ENCODE measurements at places on chromosomes 16 and 17.

DNA sequence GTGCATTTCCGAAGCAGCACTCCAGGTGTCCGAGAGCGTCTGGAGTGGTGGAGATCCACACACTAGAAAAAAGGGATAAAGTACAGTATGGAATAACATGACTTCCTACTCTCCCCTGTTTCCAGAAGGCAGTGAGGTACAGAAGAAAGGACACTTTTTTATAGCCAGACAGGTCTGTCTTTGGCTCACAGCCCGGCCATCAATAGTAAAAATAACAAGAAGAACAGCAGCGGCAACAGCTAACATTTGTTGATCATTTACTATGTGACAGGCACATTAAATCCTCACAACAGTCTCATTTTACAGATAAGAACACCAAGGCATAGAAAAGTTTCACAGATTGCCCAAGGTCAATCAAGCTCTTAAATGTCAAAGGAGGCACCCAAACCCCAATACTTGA is 16.2 kb downstream of the DYNLRB2 start:
- DNase-seq: no peak

- no peak for DNase-seq
These were observed 7.6 kb downstream of the HAGH start for GRCh38 chr16:1818873-1819525.

DNA sequence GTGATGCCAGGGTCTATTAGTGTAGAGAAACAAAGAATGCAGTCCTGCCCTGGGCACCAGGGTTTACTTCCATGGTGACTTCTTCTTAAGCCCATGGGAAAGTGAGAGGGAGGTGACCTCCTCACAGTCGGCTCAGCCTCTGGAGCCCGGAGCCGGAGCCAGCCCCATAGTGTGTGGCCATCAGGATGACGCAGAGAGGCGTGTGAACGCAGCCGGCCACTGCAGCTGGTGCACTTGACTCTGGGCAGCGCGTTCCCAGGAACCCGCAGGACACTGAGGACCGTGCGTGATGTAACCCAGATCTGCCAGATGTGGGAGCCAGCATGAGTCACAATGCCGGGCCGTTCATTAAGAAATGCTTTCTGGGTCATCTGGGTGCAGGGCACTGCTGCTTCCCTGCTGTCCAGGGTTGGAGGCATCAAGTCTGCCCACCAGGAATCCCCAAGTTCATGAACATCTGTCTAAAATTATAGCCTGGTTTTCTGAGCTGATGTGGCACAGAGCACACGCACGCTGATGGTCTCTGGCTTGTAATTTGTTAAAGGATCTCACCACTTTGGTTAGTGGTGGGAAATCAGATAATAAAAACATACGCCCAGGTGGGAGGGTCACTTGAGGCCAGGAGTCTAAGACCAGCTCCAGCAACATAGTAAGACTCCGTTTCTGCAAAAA is 114.1 kb downstream of the PITPNC1 start:
- DNase-seq: no peak

GRCh38 chr16:31386157-31386984 is 6.8 kb upstream of the ITGAD start:
- peak; percentile 40 for DNase-seq

- no peak for DNase-seq
These were observed 20.3 kb downstream of the TNS4 start for GRCh38 chr17:40481106-40481505.

- no peak for DNase-seq
These were observed 1014.2 kb upstream of the CDH8 start for GRCh38 chr16:63050391-63050790.

DNA sequence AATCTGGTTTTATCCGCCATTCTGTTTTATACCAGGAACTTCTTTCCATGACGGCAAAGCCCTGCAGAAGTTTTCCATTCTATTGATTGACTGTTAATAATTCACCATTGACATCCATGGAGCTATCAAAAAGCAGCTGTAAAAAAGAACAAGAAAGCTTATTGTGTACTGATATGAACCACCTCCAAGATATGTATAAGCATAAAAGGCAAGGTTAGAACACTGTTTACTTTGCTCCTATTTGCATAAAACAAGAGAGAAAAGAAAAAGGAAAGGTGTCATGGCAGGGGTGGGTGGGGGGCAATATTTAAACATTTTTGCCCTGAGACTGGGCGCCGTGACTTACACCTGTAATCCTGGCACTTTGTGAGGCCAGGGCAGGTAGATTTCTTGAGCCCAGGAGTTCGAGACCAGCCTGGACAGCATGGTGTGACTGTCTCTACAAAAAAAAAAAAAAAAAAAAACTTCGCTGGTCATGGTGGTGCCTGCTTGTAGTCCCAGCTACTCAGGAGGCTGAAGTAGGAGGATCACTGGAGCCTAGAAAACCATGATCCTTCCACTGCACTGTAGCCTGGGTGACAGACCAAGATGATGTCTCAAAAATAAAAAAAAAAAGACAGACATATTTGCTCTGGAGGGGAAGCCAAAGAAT is 52.5 kb downstream of the TMEM114 start:
- DNase-seq: no peak

GRCh38 chr16:16143038-16143763 is 80.1 kb downstream of the ABCC6 start:
- no peak for DNase-seq

- no peak for DNase-seq
These were observed 20.3 kb downstream of the COX4I1 start for GRCh38 chr16:85819771-85820170.

DNA sequence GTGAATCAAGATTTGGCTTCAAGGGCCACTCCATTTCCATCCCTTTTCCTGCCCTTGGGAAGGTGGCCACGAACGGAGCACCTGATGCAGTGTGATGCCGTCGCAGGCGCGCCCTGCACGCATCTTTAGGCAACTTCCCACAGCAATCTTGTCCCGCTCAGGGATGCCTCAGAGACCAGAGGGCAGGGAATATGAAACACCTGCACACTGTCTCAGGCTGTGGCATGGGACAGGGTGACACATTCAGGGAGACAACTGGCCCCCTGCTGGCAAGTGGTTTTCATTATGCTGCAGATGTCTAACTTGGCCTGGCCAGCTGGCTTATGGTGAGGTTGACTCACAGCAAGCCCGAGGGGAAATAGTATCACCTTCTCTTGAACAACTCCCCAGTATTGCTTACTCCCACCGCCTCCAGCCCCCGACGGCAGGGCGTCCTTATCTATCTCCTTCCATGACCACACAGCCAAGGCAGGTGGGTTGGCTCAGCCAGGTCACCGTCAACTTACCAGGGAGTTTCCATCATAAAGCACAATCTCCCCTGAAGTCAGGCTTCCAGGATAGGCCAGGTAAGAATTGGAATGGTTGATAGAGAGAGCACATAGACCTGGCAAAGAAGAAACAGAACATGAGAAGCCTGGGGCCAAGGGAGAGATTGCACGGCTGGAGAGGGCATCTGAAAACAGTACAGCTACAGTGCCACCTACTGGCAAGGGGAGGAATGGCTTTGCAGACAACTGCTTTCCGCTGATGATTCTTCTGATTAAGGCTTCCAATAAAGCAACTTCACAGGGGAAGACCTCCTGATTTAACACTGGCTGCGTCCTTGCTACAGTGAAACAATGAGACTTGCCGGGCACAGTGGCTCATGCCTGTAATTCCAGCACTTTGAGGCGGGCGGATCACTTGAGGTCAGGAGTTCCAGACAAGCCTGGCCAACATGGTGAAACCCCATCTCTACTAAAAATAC is 21.1 kb downstream of the WIPI1 start:
- DNase-seq: peak; percentile 87

DNA sequence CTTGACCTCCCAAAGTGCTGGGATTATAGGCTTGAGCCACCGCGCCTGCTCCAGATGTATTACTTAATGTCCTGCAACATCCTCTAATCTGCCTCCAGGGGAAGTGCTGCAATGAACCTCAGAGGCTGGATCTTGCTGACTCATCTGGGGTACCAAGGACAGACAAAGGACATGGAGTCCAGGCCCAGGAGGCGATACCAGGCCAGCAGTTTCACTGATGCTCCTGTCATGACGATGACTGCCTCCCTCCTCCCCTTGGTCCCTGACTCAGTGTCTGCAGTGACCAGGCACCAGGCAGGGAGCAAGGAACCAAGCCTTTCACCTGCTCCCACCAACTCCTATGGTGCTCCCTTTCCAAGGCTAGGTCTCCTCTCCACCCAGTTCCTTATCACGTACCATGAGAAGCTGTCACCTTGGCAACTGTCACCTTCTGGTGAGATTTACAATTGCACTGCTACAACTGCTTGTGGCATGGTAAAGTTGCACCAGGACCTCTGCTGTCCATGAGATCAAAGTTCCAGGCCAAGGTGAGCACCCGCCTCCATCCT is 21.6 kb upstream of the PHOSPHO1 start:
- DNase-seq: no peak

GRCh38 chr17:30821871-30822723 is 2.4 kb downstream of the CRLF3 start:
- peak; percentile 29 for DNase-seq

GRCh38 chr16:65666132-65666941 is 544.5 kb upstream of the CDH11 start:
- DNase-seq: no peak

- no peak for DNase-seq
These were observed 202.4 kb downstream of the AXIN2 start for GRCh38 chr17:65359016-65359415.

GRCh38 chr17:75173526-75173925 is 9.2 kb downstream of the SUMO2 start:
- no peak for DNase-seq

GRCh38 chr17:12983991-12984884 is 33.6 kb downstream of the ELAC2 start:
- no peak for DNase-seq

GRCh38 chr16:67767953-67768352 is 38.4 kb downstream of the RANBP10 start:
- no peak for DNase-seq

- DNase-seq: no peak
These were observed 56.0 kb upstream of the NACA2 start for GRCh38 chr17:61647047-61647446.

- no peak for DNase-seq
These were observed 7.7 kb downstream of the AKAP1 start for GRCh38 chr17:57092779-57093178.

- DNase-seq: no peak
These were observed 89.5 kb downstream of the CDH11 start for GRCh38 chr16:65032387-65032786.

GRCh38 chr17:42898147-42898811 is 2.3 kb upstream of the G6PC1 start:
- no peak for DNase-seq

- DNase-seq: no peak
These were observed 23.1 kb downstream of the SPACA3 start for GRCh38 chr17:33014751-33015150.

- no peak for DNase-seq
These were observed 195.9 kb upstream of the C17orf78 start for GRCh38 chr17:37179893-37180292.

DNA sequence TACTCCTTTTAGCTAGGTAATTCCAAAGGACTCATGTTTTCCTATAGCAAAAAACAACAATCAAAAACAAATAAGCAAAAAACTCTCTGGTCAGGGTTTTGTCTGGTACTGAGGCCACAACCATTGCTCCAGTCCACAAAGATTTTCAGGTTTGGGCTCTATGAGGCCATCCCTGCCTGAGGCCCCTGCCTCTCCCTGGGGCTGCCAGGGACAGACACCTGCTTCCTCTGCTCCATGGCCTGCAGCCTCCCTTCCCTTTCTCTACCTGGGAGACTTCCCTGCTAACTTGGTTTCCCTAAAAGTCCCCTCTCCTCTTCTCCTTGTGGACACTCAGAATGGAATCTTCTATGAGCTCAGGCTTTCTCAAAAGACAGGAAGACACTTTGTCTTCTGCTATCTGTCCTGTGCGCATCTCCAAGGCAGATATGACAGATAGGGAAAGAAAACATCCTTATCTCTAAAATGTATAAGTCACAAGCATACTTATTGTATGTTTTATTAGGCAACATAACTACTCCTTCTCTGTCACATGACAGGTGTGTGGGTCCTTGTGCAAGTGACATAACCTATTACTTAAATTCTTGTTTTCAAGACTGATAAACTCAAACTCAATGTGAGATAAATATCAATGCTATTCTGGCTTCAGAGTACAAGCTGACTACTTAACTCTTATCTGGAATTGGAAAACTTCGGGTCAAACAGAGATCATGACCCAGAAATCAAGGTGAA is 1.2 kb upstream of the ZDHHC1 start:
- no peak for DNase-seq

GRCh38 chr17:72419866-72420774 is 299.3 kb downstream of the SOX9 start:
- no peak for DNase-seq

DNA sequence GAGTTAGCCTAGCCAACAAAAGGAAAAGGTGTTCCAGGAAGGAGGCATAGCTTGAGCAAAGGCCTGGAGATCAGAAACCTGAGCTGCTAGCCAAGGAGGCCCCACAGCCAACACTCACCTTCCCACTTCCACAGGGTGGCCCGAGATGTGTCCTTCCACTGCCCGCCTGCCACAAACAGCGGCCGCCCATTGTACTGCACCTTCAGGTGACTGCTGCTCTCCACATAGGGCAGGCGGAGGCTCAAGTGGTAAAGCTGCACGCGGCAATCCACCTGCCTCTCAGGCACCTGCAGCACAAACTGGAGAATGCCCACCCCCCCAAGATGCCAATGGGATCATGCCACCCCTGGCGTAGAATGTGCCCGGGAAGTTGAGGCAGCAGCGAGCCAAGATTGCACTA is 111.5 kb downstream of the RMI2 start:
- DNase-seq: no peak

DNA sequence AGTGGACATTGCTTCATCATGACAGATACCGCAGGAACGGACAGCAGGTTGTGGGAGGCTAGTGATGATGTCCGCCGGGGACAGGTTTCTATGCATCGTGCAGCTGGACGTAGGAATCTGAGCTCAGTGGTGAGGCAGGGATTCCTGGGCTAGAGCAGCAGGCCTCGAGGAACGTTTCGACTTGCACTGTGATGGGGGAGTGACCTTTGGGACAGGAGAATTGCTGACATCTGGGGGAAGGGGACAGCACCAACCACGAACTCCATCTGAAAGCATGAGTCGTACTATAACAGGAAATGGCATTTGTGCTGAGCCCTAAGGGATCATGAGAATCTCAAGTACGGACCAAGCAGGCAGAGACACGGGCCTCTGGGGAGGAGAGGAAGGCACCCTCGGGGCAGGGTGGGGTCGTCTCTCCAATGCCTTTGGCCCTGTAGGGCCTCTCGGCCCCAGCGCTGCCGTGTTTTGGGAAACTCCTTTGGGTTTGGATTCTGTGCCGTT is 65.8 kb upstream of the ENDOV start:
- DNase-seq: no peak

- peak; percentile 76 for DNase-seq
These were observed 6.7 kb downstream of the CAMTA2 start for GRCh38 chr17:4980644-4981216.

DNA sequence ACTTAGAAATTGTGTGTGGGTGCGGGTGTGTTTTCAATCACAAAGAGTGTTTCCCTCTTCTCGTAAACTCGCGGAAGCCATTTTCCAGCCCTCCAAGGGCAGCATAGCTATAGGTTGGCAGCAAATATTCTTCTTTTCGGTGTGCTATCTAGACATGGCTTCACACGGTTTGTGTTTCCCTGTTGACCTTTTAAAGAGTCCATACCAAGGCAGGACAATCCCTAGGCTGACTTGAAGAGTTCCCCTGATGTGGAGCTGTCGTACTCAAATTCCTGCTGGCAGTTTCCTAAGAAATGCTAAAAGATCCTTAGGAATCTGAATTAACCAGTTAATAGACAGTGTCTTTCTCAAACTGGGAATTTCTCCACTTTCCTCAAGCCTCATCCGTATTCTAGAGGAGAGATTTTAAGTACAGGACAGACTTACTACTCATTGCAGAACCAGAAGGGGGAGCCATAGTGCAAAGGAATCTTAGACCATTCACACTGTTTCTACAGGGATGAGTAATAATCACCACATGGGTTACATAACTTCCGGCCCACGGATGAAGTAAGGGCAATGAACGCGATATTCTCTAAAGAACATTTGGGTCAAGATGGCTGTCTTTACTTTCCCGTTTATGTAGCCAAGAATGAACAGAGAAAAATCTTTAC is 288.6 kb upstream of the ELAC2 start:
- DNase-seq: no peak

Measured in CD4-positive, alpha-beta T cell treated with Interleukin-21 for 1 hour (primary cell).